Gastroesophageal sphincter (tissue), 4 donors: ENCODE measurements at places on chromosomes 3 and 15. TPM values are rescaled to one million over a fixed set of nuclear protein-coding genes. Genes with fewer than 3 reads are reported as not detected.

DNA sequence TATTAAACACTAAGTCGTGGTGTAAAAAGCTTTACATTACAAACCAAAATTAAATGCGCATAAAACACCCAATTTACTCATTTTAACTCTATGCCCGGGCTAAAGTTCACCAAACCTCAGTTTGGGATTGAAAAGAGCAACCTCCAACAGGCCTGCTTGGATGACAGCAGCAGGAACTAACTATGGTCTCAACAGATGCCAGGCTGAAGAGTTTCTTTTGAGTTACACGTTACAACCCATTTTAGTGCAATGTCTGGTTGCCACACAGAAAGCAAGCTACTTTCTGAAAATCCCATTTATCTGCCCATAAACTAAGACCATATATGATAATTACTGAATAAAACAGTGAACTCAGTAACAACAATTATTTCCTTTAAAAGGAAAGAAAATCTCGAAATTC lies 2.2 kb downstream of the SATB1 start:
- no peak for ATAC-seq

DNA sequence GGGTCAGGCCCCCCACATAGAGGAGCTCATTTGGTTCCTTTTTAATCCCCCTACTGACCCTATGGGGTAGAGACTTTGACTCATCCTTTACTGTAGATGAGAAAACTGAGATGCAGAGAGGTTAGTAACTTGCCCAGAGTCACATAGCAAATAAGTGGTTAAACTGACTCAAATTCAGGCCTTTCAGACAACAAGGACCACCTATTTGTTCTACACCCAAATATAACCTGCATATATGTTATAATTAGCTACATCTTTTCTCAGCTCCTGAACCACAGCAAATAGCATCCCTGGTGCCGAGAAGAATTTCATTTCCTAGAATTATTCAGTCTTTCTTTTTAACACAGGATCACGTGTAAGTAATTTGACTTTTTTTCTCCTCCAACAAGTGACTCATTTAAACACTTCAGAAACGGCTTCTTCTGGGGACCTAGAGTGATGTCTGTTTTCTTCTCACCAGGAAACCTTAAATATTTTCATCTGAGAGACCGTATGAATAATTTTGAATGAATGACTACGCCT lies 57.4 kb downstream of the MGLL start:
- no peak for ATAC-seq

DNA sequence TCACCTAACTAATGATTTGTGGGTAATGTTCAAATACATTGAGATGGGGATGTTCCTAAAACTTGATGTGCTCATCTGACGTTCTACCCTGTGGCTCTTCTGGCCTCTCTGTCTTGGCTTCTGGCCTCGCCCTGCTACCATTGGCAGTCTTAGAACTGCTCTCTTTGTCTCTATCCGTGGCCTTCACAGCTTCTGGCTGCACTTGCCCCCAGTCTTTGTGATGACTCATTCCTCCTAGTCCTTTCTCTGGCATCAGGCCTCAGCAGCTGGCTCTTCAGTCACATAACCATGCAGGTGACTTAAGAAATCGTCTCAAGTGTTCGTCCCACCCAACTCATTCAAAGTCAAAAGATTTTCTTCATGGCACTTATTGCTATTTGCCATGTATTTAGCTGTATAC lies 188.1 kb downstream of the BBX start:
- peak; percentile 71 for ATAC-seq

GRCh38 chr15:99424978-99425656 lies 140.7 kb upstream of the MEF2A start:
- ATAC-seq = peak; percentile 86

DNA sequence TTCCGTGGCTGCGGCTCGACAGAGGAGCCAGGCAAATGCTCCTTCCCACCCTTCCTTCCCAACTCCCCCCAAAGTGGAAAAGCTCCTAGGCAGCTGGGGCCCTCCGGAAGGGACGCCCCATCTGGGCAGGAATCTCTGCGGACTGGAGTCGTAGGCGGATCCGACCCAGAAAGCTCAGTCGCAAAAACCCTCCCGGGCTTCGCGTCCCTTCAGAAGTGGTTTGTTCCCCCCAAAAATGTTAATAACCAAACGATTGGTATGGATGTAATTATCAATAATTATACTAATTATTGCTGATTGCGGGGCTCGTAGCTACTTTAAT lies 3.8 kb downstream of the RNU6-1 start:
- ATAC-seq = no peak

GRCh38 chr3:179432451-179432850 lies 18.8 kb downstream of the GNB4 start:
- no peak for ATAC-seq

DNA sequence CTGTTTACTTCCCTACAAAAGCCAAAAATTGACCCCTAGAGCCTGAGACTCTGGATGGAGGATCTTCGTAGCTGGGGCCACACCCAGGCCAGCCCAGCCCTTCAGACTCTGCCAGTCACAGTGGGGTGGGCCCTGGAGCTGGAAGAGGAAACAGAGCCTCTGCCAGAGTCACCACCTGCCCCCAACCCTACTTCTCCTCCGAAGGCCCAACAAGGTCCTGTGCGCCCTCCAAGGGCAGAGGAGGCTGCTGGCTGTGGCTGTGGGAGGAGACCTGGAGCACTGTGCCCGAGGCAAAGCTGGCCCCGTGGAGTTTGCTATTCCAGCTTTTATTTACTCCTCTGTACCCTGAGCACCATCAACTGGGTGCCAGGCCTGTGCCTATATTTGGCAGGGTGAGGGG lies 19.0 kb downstream of the CISH start:
- no peak for ATAC-seq

DNA sequence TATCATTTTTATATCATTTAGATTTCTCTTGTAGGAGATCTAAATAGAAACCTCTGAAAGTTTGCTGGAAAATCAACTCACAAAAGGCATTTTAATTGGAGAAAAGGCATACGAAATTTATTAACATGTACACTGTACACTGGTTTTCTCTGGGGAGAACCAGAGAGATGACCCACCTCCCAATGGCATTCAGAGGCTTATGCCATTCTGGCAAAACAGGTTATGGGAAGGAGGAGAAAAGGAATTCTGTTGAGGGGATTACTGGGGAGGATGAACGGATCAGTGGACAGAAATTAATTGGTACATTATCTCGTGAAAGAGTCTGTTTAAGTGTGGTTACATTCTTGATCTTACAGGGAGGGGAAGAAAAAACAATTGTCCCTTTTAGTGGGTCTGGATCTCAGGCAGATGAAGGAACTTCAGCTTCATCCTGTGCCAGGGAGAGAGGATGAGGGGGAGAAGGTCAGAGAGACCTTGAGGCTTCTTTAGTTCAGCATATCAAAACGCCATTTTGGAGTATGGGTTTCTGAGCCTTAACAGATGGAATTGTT lies 16.5 kb downstream of the RAB11A start:
- no peak for ATAC-seq

DNA sequence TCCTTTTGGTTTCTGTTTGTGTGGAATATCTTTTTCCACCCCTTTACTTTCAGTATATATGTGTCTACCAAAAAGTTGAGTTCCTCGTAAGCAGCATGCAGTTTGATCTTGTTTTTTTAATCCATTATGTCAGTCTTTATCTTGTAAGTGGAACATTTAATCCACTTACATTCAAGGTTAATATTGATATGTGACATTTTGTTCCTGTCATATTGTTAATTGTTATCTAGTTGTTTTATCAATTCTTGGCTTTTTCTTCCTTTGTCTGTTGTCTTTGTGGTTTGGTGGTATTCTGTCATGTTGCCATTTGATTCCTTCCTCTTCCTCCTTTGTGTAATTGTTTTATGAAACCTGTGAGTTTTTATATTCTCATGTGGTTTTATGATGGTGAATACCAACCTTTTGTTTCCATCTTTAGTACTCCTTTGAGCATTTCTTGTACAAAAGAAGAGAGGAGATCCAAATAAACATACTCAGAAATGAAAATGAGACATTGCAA lies 43.4 kb upstream of the XCR1 start:
- ATAC-seq = no peak

GRCh38 chr3:62771331-62772072 lies 103.7 kb downstream of the CADPS start:
- ATAC-seq = no peak

- ATAC-seq = no peak
These were observed 132.4 kb upstream of the OSTN start for GRCh38 chr3:191066669-191067068.

DNA sequence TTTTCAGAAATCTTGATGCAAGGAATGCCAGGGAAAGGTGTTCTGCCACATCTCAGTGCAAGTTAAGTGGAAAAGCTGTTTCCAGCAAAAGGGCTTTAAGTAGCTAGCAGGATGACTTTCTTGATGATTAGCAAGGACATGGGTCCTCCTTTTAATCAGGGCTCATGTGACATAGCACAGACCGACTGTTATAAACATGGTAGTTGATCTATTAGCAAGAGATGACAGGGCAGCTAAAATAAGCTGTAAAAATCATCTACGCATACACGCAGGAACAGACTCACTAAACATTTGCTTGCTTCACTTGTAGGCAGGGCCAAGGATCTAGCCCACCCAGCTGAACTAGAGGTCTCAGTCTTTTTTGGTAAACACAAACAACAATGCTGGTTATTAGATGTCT lies 69.0 kb downstream of the GOLIM4 start:
- ATAC-seq = no peak

GRCh38 chr3:115340586-115340985 lies 193.5 kb upstream of the ZBTB20 start:
- no peak for ATAC-seq

GRCh38 chr3:19439944-19440343 lies 291.6 kb downstream of the KCNH8 start:
- ATAC-seq = no peak

DNA sequence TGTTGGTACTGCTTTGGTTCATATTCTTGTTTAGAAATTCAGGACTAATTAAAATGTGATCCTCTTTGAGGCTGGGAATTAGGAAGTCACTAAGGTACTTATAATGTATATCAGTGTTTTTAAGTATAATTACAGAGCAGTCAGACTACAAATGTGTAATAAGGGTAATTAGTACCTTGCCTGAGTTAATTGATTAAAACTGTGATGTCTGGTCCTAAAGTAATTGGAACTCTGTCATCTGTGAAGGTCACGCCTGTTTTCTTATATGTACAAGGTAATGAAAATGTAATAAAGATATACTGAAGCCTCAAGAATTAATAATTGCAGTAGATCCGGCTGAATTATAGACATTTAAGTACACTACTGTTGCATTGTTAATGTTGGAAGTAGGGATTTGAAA lies 32.8 kb downstream of the RIOX2 start:
- no peak for ATAC-seq

- ATAC-seq = peak; percentile 51
These were observed 523 bp downstream of the HDAC11 start for GRCh38 chr3:13480340-13481318.

- no peak for ATAC-seq
These were observed 37.6 kb downstream of the CACNA2D3 start for GRCh38 chr3:54159917-54160316.

DNA sequence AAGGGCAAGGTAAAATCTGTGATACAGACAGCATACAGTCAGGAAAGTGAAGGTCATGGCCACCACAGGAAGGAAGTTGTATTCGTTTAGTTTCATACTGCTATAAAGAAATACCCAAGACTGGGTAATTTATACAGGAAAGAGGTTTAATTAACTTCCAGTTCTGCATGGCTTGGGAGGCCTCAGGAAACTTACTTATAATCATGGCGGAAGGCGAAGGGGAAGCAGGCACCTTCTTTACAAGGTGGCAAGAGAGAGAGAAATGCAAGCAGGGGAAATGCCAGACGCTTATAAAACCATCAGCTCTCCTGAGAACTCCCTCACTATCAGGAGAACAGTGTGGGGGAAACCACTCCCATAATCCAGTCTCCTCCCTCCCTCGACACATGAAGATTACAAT lies 353.7 kb upstream of the SEMA6D start:
- ATAC-seq = no peak

- no peak for ATAC-seq
These were observed 433.4 kb upstream of the CFAP20DC start for GRCh38 chr3:59483191-59483590.

DNA sequence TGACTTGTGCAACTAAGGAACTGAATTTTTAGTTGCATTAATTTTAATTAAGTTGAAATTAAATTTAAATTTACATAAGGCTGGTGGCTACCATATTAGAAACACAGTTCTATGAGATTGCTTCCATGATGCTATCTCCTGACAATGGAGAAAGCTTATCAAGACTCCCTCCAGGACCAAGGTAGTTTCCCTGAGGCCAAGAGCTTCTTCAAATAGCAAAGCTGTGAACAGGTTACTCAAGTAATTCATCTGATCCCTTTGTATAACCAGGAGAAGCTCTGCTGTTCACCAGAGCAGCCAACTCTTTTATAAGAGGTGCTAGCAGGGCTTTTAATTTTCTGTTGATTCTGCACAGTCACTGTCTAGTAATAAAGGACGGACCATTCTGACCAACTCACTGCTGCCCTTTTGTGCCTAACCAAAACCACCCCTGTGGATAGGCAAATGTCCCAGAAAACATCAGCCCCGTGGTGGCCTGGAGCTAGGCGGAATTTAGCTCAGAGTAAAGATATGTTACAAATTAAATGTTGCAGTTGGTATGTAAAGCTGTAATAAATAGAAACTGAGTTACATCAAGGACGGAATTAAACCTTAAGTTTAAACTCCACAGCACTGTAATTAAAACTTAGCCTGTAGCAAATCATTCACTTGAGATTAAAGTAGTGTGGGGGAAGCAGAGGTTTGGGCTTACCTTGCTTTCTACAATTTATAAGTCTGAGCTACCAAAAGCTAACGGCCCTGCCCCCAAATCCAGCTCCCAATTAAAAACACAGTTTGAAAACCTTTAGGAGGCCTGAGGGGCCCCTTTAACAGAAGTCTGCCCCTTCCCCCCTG lies 55.6 kb upstream of the LRTM1 start:
- ATAC-seq = no peak

Gene ABCC5
- 16.2 TPM for total RNA-seq

Gene CHRM5
- not detected for total RNA-seq

Gene CKMT1B
- total RNA-seq = not detected

Gene PCBP4
- 237 TPM for total RNA-seq

Gene IGF2BP2
- 3.9 TPM for total RNA-seq

Gene SLC22A13
- 0.85 TPM for total RNA-seq

Gene PRSS50
- total RNA-seq = not detected

Gene GXYLT2
- 7.9 TPM for total RNA-seq
